Chondrocyte (in vitro differentiated cells): ENCODE measurements at places on chromosomes 6 and 20. TPM values are rescaled to one million over a fixed set of nuclear protein-coding genes. Genes with fewer than 3 reads are reported as not detected.

Gene RTEL1
- 20.4 to 45.3 TPM (median 21.9 TPM) in 3 replicates for total RNA-seq

Gene BHLHE23
- total RNA-seq = not detected in 3 replicates

Gene TAGAP
- total RNA-seq = not detected in 3 replicates

Gene SLC17A3
- total RNA-seq = not detected in 3 replicates

Gene EPHA7
- 55.4 to 83.5 TPM (median 55.4 TPM) in 3 replicates for total RNA-seq

Gene RPS21
- total RNA-seq = 830 to 911 TPM (median 873 TPM) in 3 replicates

Gene TFAP2D
- total RNA-seq = not detected in 3 replicates

Gene COL9A3
- total RNA-seq = 8.6 to 11.3 TPM (median 8.9 TPM) in 3 replicates

Gene OR12D3
- total RNA-seq = not detected in 3 replicates

Gene HFE
- 6.1 to 7.5 TPM (median 6.4 TPM) in 3 replicates for total RNA-seq

Gene ZSCAN23
- total RNA-seq = 2.1 to 3.5 TPM (median 3.3 TPM) in 3 replicates

Gene IYD
- total RNA-seq = not detected in 3 replicates

Gene PRICKLE4
- 3.1 to 5.9 TPM (median 3.6 TPM) in 3 replicates for total RNA-seq

Gene MARCKS
- 256 to 322 TPM (median 257 TPM) in 3 replicates for total RNA-seq

Gene RCAN2
- 3.7 to 23.9 TPM (median 23.8 TPM) in 3 replicates for total RNA-seq

Gene GFRAL
- not detected in 3 replicates for total RNA-seq

Gene PLCB1
- 10.8 to 15.3 TPM (median 11.4 TPM) in 3 replicates for total RNA-seq

Gene IL17F
- not detected in 3 replicates for total RNA-seq

Gene GJA10
- total RNA-seq = not detected in 3 replicates

Gene MAS1
- total RNA-seq = not detected in 3 replicates

Gene FYN
- total RNA-seq = 79.1 to 111 TPM (median 109 TPM) in 3 replicates

Gene HLA-DQB2
- total RNA-seq = not detected in 3 replicates

Gene TAAR2
- total RNA-seq = not detected in 3 replicates

Gene FOXA2
- not detected in 3 replicates for total RNA-seq

Gene PLCB4
- total RNA-seq = 13.3 to 26.1 TPM (median 13.3 TPM) in 3 replicates

Gene PROCR
- 2.8 to 5.2 TPM (median 3.5 TPM) in 3 replicates for total RNA-seq

Gene TDRD6
- 0.07 to 0.29 TPM (median 0.13 TPM) in 3 replicates for total RNA-seq

Gene TNF
- total RNA-seq = not detected in 3 replicates

Gene ULBP3
- 5.0 to 6.1 TPM (median 5.1 TPM) in 3 replicates for total RNA-seq

Gene FOXF2
- total RNA-seq = 0.12 to 0.68 TPM in 2 of 3 replicates, not detected in the other

Gene KCNG1
- total RNA-seq = 2.9 to 14.6 TPM (median 13.0 TPM) in 3 replicates

Gene SLC4A11
- total RNA-seq = 4.2 to 4.9 TPM (median 4.3 TPM) in 3 replicates

Gene RIPOR3
- total RNA-seq = 0.12 TPM in 1 of 3 replicates, not detected in the others

Gene HTR1E
- total RNA-seq = not detected in 3 replicates

Gene CTCFL
- not detected in 3 replicates for total RNA-seq

Gene PNLDC1
- not detected in 3 replicates for total RNA-seq

Gene UNC5CL
- total RNA-seq = 0.25 to 0.36 TPM in 2 of 3 replicates, not detected in the other

Gene CDKAL1
- total RNA-seq = 9.6 to 14.4 TPM (median 10.3 TPM) in 3 replicates

Gene BPIFB4
- total RNA-seq = not detected in 3 replicates

Gene MYBL2
- 14.6 to 16.8 TPM (median 15.7 TPM) in 3 replicates for total RNA-seq

Gene FAM83C
- not detected in 3 replicates for total RNA-seq

Gene TNFRSF6B
- 0.79 to 0.99 TPM in 2 of 3 replicates, not detected in the other for total RNA-seq

Gene AVP
- not detected in 3 replicates for total RNA-seq

Gene KHDC1L
- not detected in 3 replicates for total RNA-seq

Gene LRFN2
- 0.05 TPM in 1 of 3 replicates, not detected in the others for total RNA-seq

Gene MUC22
- total RNA-seq = not detected in 3 replicates

Gene MMP24
- 1.1 to 2.6 TPM (median 2.4 TPM) in 3 replicates for total RNA-seq
